ENCODE measurements at places on chromosomes 3 and 15.

GRCh38 chr3:49942651-49943050 is 2.7 kb downstream of the RBM6 start:
- DNase-seq = no peak

DNA sequence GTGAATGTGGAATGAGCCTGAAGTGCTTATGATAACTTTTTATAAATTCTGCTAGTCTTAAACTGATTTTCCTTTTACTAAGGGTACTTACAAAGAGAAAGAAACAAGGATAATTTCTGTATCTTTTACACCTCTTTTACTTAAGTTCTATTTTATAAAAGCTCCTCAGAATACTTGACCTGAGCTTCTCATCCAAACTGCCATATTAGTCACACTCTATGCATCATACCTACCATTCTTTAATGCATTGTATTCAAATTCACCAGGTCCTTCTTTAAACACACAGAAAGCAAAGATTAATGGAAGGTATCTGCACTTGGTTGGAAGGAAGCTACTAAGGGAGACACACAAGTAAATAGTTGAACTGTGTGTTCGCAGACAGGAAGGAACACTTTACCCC is 1.6 kb upstream of the TOPAZ1 start:
- no peak for DNase-seq

DNA sequence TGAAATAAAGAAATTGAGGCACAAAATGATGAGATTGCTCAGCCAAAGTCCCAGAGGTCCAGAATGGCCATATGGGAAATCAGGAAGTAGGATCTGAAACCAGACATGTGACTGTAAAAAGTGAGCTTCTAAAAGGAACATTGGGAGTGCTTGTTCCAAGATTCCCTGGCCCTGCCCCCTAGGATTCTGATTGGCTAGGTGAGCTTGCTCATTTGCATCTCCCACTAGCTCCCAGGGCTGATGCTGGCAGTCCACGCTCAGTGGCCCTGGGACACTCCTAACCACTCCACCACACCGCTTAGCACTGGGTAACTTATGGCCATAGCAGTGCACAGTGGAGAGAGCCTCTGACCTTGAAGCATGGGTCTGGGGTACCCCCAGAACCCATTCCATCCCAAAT is 326.7 kb downstream of the NTRK3 start:
- no peak for DNase-seq

DNA sequence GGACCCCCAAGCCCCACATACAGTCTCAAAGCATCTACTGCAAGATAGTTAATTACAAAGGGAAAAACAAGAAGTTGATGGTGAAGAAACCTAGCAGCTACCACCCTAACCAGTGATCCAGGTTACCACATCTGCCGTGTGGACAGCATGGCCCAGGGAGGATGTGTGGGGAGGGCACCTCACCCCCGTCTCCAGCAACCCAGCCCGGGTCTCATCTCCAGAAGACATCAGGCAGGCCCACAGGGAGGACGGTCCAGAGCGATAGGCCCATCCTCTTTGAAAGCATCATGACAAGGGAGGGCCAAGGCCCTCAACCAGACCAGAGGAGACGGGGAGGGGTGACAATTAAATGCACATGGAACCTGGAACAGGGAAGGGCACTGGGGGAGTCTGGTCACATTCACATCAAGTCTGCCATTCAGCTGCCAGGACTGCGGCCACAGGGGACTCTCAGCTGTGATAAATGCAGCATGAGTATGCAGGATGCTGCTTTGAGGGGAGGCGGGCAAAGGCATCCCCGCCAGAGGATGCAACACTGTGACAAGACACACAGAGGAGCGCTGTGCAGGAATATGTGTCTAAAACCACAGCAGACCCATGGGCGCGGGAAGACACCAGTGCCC is 18.8 kb downstream of the ZXDC start:
- DNase-seq = no peak

GRCh38 chr3:124293584-124293983 is 301.7 kb upstream of the ROPN1 start:
- DNase-seq = no peak

DNA sequence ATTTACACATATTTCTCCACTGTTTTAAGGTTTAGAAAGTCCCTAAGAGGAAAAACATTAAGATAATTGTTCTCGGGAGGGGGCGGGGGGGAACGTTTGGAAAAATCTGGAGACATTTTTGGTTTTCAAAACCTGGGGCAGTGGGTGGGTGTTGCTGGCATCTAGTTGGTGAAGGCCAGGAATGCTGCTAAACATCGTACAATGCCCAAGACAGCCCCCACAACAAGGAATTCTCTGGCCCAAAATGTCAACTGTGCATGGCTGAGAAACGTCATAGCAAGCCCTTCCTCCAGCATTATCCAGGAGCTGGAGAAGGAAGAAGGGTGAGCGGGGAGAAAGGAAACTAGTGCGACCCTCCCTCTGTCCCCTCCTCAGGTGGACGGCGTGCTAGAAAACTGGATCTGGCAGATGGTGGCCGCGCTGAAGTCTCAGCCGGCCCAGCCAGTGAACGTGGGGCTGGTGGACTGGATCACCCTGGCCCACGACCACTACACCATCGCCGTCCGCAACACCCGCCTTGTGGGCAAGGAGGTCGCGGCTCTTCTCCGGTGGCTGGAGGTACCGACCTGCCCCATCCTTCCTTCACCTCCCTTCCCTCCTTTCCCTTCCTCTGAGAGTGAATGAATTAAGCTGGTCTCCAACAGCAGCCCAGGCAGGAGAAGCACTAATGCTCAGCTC is 109.8 kb downstream of the LIPC start:
- DNase-seq = no peak

- peak; percentile 71 for DNase-seq
These were observed 279.2 kb downstream of the GABRG3 start for GRCh38 chr15:27250223-27250622.

DNA sequence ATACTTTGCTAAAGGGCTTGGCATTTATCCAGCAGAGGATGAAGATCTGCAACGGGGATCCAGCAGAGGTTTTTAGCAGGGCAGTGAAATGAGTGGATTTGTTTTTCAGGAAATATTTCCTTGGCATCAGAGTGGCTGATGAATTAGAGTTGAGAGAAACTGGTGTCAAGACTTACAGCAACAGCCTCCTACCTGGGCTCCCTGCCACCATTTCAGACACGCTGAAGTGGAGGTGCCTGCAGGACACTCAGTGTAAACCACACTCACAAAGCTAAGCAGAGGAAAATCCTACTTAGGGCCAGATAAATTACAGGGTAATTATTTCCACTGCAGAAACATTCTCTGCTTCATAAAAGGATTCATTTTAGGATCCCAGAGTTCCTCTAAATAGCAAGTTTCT is 519.7 kb downstream of the FGF12 start:
- peak; percentile 49 for DNase-seq

DNA sequence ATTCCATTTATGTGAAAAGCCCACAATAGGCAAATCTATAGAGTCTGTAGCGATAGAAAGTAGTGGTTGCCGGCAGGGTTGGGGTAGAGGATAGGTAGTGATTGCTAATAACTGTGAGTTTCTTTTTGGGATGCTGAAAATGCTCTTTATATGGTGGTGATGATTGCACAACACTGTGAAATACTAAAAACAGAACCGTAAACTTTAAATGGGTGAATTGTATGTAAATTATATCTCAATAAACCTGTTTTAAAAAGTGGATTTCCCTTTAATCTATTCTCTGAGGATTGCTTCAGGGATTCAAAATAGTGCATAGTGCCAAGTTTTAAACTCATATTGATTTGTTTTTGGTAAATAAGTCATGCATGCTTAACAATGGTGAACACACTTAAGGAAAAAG is 140.2 kb downstream of the LPP start:
- DNase-seq = no peak

DNA sequence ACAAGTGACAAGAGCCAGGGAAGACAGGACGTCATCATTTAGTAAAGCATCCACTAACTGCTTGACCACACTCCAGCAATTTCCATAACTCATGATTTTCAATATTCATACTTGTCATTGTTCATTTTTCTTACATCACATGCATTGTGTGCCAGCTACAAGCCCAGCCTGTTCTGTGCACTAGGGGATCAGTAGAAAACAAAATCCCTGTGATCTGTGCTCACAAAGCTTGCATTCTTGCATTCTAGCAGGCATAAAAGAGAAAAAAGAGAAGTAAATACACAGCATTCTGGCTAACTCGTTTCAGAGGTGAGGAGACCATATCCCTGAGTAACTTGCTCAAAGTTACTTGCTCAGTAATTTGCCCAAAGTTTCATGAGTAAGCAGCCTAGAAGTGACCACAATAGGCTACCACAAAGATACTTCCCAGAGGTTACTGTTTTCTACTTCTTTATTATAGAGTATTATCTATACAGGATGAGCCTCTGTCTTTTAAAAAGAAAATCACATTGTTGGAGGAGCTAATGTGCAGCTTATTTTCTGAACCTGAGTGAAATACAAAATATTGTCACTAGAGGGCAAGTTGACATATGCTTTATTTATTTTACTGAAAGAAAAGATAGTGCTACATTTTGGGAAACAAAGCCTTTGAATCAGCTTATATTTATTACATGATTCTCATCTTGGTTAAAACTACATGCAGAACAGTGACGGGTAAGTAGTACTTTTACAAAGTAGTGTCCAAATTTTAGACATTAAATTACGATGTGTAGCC is 701.4 kb upstream of the LMCD1 start:
- no peak for DNase-seq

- no peak for DNase-seq
These were observed 1.5 kb upstream of the P2RY12 start for GRCh38 chr3:151386056-151386455.

DNA sequence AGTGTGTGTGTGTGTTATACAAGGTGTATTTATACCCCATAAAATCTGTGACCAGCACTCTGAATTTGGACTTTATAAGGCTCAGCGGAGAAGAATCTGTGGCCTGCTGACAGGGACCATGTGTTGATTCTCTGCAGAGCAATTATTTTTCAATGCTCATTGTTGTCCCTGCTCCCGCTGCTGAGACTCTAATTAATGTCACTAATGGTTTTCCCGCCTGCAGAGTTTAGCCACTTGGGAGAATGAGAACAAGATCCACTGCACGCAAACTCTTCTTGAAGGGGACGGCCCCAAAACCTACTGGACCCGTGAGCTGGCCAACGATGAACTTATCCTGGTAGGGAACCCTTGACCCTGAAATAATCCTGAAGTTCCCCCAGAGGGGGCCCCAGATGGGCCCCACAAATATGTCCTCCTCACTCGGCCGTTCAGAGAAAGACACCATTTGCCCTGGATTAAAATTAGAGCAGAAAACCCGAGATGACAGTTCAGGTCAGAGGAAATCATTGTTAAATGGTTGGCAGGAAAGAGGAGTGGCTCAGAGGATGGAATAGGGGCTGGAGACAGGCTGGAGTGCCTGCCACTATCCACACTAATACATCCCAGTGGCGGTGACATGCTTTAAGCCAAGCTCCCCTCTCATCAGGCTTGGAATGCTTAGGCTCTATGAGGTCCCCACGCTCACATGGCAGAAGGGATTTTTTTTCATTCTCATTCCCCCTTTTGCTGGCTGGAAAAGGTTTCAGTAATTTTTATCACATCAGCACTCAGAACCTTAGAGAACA is 3.3 kb downstream of the CRABP1 start:
- no peak for DNase-seq

GRCh38 chr3:87733671-87734367 is 325.0 kb downstream of the CGGBP1 start:
- DNase-seq = no peak

DNA sequence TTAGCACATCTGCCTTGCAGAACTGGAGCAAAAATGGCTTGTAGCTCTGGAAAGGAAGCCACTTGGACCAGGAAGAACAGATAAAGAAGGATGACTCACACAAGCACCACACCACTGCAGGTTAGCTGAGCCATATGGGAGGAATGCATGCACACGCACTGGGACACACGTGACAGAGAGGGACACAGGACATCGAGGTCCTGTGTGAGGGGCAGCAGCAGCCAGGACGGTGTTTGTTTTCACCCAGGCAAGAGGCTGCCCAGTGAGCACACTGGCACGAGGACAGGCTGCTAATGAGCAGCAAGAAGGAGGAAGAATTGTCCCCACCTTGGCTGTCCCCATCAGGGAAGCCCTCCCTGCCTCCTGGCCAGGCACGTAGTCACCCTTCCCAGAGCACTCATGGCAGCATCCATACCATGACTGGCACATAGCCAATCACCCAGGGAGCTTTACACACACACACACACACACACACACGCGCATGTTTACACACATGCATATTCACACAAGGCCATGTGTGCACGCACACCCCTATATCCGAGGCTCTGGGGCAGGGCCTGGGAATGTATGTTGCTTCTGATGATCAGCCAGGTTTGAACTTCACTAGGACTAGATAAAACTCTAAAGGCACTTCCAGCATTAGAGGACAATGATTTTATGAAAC is 24.0 kb upstream of the SPTBN5 start:
- no peak for DNase-seq

GRCh38 chr3:171806200-171807128 is 3.8 kb downstream of the PLD1 start:
- no peak for DNase-seq

DNA sequence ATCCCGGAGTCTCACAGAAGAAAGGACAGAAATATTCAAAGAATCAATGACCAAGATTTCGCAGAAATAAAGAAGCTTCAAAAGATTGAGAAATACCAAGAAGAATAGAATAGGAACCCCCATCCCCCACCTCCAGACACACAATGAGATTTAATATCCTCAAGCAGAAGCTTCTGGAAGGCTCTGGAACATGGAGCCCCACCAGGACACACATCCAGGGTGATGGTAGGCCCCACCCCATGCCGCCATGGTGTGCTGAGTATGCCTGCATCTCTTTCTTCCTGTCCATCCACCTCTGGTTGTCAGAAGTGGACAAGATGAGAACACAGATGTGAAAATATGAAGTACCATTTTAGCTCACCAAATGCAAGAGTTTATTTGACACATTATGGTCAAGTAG is 19.3 kb downstream of the PRR23E start:
- DNase-seq = no peak

DNA sequence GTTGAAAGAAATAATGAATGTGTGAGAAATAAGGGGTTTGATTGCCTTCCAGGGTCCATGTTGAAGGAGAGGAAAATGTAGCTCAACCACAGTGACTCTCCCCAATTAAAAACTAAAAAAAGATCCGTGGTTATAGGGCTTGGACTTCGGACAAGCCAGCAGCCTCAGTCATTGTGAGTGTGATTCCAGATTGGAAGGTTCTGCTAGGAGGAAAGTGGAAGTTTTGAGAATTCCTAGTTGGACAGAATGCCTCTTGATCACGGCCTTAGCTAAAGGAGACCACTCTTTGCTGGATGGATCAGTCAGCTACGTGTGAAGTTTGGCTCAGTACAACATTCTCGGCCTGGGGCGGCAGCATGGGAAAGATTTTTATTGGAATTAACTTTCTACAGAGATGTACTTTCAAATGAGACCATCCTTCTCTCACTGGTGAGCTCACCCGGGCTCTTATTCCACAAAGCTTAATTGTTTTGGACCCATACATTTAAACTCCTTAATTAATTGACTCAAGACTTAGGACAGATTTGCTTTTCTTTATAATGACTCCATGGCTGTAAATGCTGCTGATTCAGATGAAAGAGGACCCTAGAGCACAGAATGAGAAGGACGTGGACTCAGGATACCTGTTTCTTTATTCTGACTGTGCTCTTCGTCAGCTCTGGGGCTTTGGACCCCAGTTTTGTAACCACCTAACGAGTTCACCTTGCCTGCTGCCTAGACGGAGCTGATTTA is 27.5 kb downstream of the FLNB start:
- DNase-seq = no peak

Measured in NCI-H774 (cell line).